Epithelial cell of esophagus (primary cell): ENCODE measurements at places on chromosomes 1 and 21.

DNA sequence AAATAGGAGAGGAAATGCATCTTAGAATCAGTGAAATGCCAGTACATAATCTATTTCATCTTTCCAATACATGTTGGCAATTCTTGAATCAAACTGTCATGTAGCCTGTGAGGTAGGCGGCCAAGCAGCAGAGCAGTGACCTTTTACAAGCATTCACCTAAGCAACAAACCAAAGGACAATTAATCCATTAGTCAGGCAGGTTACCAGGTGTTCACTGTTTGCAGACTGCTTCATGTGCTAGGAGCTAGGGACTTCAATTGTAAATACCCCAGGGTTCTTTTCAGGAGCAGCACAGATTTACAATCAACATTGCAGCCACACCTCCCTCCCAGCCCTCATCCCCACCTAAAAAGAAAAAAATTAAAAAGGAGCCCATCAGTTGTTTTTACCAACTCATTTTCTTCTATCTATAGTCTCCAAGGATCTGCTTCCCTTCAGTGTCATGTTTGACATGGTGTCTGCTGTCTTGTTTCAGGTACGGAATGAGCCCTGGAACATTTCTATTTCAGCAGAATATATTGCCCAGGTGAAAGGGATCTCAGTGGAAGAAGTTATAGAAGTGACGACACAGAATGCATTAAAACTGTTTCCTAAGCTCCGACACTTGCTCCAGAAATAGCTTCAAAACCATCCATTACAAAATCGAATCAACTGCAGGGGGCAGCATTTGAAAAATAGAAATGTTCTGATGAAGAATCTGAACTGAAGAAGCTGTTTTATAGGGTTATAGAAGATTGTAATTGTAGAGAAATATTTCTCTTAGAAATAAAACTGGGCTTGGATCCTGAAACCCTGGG, 23.0 kb downstream of the TATDN3 start:
- peak; percentile 23 for DNase-seq

- DNase-seq, result peak; percentile 75
Observed at GRCh38 chr1:121587777-121588176, 403.0 kb downstream of the SRGAP2C start.

DNA sequence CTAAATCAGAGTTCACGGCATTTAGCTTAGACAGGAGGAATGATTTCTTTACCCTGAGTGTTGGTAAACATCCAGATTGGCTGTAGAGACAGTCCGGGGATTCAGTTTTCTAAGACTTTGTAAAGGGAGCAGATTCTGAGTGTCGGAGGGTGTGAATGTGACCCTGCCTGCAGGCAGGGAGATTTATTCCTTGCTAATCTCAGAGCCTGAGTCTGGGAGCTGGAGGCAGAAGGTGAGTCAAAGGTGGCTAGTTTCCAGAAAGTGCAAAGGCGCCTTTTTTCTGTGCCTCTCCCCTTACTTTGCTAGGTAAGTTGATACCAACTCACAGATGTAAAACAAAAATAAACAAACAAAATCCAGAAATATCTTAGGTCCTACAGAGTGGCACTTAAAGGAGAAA, 11.7 kb downstream of the ATP1B1 start:
- peak; percentile 39 for DNase-seq

- peak; percentile 51 for DNase-seq
Observed at GRCh38 chr1:3471356-3472087, 17.1 kb downstream of the ARHGEF16 start.

DNA sequence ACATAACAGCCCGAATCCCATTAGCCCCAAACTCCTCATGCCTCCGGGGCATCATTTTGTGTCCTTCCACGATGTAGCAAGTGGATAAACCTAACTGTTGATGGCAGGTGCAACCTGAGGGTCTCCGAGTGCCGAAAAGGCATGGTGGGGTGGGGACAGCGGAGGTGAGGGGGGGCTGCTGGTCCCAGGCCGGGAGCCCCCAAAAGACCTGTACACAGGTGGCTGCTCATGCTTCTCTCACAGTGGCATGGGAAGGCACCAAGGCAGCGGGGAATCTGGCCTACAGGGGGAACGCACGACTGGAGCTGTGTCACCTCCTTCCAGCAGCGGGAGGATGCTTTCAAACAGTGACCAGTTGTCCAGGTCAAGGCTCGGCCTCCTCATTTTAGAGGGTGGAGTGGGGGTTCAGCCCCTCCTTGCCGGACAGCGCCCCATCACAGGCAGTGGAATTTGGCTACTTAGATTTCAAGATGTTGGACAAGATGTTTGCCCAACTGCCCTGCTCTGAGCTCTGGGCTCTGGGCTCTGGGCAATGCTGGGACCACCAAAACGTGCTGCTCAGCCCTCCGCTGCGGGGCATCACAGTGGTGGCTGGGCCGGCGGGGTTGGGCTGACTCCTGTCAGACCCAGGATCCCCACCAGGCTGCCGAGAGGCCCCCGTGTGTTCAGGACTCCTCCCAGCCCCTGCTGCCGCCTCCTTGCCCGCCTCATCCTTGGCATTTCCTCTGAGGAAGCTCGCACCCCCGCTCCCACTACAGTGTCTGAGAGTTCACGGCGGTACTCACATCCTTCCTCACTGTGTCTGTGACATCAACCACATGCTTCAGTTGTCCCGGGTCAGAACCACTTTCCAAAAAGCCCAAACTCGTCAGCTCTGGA, 7.6 kb downstream of the DNMT3L start:
- DNase-seq, result no peak

DNA sequence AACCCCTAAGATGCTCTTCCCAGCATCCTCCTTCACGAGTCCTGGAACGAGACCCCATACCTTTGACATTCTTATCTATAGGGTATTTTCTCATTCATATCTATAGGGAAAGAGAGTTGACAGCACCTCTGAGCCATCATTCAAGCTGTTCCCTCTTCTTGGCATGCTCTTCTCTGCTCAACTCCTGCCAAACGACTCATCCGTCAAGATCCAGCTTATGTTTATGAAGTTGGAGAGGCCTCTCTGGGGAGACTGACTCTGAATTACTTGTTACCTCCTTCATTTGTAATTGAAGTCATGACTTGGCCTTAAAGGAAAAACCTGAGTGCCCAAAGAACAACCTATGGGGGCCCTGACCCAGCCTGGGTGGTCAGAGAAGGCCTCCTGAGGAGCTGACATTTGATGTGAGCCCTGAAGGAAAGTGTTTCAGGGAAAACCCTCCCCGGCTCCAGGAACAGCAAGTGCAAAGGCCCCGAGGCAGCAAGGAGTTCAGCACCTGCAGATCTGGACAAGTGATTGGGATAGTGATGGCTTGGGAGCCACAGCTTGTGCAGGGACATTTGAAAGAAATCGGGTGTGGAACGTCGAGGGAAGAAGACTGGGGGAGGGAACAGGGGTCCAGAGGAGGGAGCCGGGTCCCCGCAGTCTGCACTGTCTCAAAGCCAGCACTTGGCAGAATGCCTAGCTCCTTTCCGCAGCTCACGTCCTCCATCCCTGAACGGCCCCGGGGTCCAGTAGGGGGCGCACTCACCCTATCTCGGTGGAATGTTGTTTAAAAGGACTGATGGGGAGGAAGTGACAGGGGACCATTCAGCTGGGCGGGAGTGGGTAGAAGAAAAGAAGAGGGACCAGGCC, 14.0 kb upstream of the CDA start:
- DNase-seq, result peak; percentile 84

- peak; percentile 26 for DNase-seq
Observed at GRCh38 chr1:224433041-224433691, 1.4 kb downstream of the WDR26 start.

DNA sequence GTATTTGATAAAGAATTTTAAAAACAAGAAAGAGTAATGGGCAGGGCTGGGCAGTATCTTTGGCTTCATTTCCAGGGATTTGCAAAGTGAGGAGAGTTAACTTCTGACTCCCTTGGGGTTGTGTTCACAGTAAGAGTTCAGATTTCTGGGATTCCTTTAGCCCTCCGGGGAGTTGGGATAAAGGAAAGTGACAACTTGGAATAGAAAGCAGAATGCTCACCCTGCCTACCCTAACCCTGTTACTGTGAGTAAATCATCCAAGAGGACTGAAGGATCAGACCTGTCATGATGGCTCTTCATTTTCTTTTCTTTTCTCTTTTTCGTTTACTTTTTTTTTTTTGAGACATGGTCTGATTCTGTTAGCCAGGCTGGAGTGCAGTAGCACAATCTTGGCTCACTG, 76.1 kb downstream of the CACHD1 start:
- no peak for DNase-seq

GRCh38 chr1:7000720-7001119, 215.5 kb downstream of the CAMTA1 start:
- DNase-seq, result no peak

DNA sequence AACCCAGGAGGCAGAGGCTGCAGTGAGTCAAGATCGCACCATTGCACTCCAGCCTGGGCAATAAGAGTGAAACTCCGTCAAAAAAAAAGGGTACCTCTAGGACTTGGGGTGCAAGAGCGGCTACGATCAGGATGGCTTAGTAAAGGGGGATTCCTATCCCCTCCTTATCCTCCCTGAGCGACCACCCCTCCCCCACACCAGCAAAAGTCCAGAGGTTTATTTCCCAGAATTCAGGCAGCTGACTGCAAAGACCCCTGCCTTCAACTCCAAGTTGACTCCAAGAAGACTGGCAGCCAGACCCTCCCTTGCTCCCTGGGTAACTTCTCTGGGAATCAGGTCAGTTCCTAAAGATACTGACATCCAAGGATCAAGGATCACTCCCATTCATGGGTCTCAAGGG, 12.4 kb upstream of the PRDM16 start:
- no peak for DNase-seq

DNA sequence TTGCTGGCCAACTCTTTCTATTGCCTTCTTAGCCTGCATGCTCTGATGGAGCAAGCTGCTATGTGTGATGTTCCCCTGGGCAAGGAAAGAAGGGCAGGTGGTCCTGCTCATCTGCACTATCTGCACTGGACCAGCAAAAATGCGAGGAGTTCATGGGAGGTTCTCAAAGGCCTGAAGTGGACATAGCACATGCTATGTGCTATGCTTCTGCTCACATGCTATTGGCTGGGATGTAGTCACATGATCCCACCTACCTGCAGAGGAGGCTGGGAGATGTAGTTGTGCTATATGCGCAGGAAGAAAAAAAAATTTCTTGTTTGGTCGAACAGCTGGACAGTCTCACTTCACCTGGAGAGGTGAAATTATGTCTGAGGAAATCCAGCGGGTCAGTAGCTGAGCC, 587.7 kb downstream of the MATN1 start:
- no peak for DNase-seq

- peak; percentile 36 for DNase-seq
Observed at GRCh38 chr1:201539561-201540431, 869 bp downstream of the NAV1 start.

GRCh38 chr21:46079352-46080170, 18.4 kb upstream of the COL6A2 start:
- no peak for DNase-seq

DNA sequence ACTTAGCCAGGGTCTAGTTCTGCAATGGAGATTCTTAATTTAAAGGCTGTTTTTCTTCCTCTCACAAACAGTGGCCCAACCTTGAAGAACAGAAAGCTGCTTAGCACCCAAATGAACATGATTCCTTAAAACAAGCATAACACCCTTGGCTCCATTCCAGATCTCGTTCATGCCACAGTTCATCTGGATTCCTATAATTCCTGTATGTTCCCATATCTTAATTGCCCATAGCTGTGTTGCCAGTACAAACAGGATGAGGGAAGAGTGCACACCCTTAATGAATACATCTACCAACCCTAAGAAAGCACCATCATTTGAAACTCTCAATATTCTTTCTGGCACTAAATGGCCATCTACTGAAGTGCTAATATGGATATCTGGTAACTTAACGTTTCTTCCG, 45.5 kb downstream of the TGFB2 start:
- peak; percentile 36 for DNase-seq

GRCh38 chr1:210413951-210414350, 85.2 kb downstream of the HHAT start:
- no peak for DNase-seq

GRCh38 chr1:226403201-226404034, 4.5 kb downstream of the PARP1 start:
- DNase-seq, result peak; percentile 17

- no peak for DNase-seq
Observed at GRCh38 chr1:9990944-9991343, 6.1 kb upstream of the RBP7 start.

- DNase-seq, result no peak
Observed at GRCh38 chr1:6054596-6054995, 8.9 kb downstream of the KCNAB2 start.

GRCh38 chr21:8993284-8993942, 1528.0 kb upstream of the TPTE start:
- DNase-seq, result no peak

- no peak for DNase-seq
Observed at GRCh38 chr1:108049178-108049819, 84.3 kb upstream of the VAV3 start.

- DNase-seq, result no peak
Observed at GRCh38 chr1:220819467-220820026, 32.8 kb downstream of the MTARC1 start.

- DNase-seq, result peak; percentile 65
Observed at GRCh38 chr1:50959303-50959912, 659 bp downstream of the FAF1 start.

DNA sequence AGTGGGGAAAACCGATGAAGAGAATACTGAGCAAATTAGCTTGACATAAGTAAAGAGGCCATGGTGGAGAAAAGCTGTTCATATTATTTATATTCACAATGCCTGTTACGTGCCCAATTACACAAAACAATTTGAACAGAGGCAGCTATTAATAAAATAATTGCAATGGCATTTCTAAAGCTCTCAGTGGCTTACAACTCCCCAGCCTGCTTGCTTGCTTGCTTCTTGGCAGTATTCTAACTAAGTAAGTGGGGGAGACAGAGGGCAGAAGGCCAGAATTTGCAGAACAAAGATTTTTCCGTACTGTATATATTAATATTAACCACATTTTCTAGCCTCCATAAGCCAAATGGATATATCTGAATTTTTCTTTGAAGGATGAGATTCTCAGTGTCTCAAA, 12.9 kb downstream of the PTPN14 start:
- no peak for DNase-seq

GRCh38 chr1:244727871-244728474, 75.0 kb downstream of the DESI2 start:
- DNase-seq, result no peak

- DNase-seq, result no peak
Observed at GRCh38 chr1:89640440-89640839, 7.5 kb downstream of the LRRC8C start.

DNA sequence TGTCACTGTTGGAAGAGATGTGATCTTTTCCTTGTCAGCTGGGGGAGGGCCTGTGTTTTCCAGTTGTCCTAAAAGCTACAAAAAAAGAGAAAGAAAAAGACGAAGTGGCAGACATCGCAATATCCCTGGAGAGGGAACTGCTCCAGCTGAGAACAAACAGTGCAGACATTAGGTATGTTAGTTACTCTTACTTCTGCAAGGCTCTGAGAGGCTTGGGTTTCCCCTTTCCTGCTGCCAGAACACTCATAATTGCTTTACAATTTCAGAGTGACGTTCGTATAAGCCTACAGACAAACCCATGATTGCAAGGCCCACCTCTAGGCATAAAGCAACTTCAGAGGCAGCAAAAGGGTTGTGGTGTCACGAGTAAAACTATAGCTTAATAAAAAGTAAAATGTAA, 31.1 kb downstream of the CD160 start:
- no peak for DNase-seq

GRCh38 chr1:160560045-160560705, 19.1 kb downstream of the CD84 start:
- no peak for DNase-seq

- no peak for DNase-seq
Observed at GRCh38 chr1:34918977-34919561, 10.4 kb downstream of the DLGAP3 start.
